ENCODE measurements at places on chromosomes 7 and 10. TPM values are rescaled to one million over a fixed set of nuclear protein-coding genes. Genes with fewer than 3 reads are reported as not detected.
A peak's percentile ranks its signal among the peaks of the same experiment; 100 is the strongest.

DNA sequence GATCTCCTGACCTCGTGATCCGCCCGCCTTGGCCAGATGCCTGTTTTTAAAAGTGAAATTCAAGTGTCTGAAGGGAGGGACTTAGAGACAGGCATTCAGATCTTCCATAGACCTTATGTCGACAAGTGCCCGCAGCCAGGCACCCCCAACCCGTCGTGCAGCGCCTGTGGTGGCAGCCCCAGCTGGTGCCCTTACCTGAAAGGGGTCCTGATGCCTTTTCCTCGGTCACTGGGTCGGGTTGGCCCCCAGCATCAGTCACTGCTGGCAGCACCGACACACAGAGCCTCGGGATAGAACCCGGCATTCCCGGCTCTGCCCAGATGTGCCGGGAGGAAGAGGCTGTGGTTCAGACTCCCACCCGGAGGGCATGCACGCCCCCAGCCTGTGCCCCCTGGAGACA, 23.3 kb downstream of the LRRC27 start:
- H3K4me3 ChIP-seq: no peak overlapping the region
- no peaks in the 10 kb centered on the region for H3K27me3 ChIP-seq
- no peaks in the 10 kb centered on the region for H3K4me1 ChIP-seq
- no peaks in the 10 kb centered on the region for H3K36me3 ChIP-seq
- DNase-seq: no peak

- DNase-seq: peak; percentile 80
- peak overlapping the region; percentile 91 for H3K27ac ChIP-seq
- H3K4me3 ChIP-seq: peak overlapping the region; percentile 57
- H3K36me3 ChIP-seq: no peaks in the 10 kb centered on the region
- H3K27me3 ChIP-seq: no peaks in the 10 kb centered on the region
These were observed 934 bp downstream of the PRTFDC1 start for GRCh38 chr10:24951201-24952142.

- H3K27ac ChIP-seq: no peak overlapping the region
- no peak for DNase-seq
- peaks cover 3% of the 10 kb centered on the region for H3K27me3 ChIP-seq
- H3K4me1 ChIP-seq: no peaks in the 10 kb centered on the region
- H3K4me3 ChIP-seq: no peak overlapping the region
- no peaks in the 10 kb centered on the region for H3K36me3 ChIP-seq
These were observed 86.2 kb downstream of the ITIH5 start for GRCh38 chr10:7580520-7580919.

DNA sequence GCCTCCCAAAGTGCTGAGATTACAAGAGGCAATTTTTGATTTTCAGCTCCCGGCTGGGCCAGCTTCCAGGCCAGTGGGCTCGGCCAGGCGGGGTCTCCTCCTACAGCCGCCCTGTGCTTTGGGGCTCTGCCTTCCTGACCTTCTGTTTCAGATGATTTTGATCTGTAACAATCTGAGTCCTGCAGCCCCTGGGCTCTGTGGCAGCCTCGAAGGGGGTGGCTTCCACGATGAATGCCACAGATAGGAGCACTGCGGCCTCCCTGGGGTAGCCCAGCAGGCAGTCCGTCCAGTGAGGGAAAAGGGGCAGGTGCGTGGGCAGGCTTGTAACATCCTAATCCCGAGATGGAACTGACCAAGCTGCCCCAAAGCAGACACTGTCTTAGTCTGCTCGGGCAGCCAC, 177.5 kb downstream of the DNAJB6 start:
- H3K36me3 ChIP-seq: no peaks in the 10 kb centered on the region
- H3K4me3 ChIP-seq: no peak overlapping the region
- no peaks in the 10 kb centered on the region for H3K4me1 ChIP-seq

DNA sequence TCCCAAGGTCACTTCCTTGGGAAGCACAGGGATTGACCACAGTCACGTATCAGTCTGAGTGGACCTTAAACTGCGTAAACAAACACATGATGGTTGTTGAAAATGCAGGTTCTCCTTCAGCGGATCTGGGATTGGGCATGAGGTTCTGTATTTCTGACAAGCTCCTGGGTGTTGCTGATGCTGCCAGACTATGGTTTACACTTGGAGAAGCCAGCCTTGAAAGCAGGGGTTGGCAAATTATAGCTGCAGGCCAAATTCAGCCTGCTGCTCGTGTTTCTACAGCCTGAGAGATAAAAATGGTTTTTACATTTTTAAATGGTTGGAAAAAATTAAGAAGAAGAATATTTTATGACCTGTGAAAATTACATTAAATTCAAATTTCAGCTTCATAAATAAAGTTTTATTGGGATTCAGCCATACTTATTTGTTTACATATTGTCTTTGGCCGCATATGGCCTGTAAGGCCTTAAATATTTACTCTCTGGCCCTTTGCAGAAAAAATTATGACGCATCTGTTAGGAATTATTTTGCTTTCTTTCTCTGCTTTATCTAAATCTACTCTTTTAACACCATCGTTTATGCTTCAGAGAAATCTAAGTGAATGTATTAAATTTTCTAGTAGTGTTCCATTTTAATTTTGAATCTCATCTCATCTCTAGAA, 109.6 kb downstream of the SH2D4B start:
- no peaks in the 10 kb centered on the region for H3K4me1 ChIP-seq
- no peaks in the 10 kb centered on the region for H3K36me3 ChIP-seq
- H3K27ac ChIP-seq: no peak overlapping the region
- H3K27me3 ChIP-seq: peaks cover 8% of the 10 kb centered on the region
- H3K4me3 ChIP-seq: no peak overlapping the region

GRCh38 chr7:114715907-114716306, 206.0 kb upstream of the MDFIC start:
- no peak overlapping the region for H3K4me3 ChIP-seq
- H3K36me3 ChIP-seq: no peaks in the 10 kb centered on the region
- H3K27ac ChIP-seq: no peak overlapping the region
- no peaks in the 10 kb centered on the region for H3K4me1 ChIP-seq

- no peaks in the 10 kb centered on the region for H3K27me3 ChIP-seq
- no peak overlapping the region for H3K27ac ChIP-seq
- peaks cover 8% of the 10 kb centered on the region for H3K4me1 ChIP-seq
- H3K36me3 ChIP-seq: no peaks in the 10 kb centered on the region
These were observed 71.9 kb downstream of the ELFN1 start for GRCh38 chr7:1741751-1742554.

GRCh38 chr7:8161364-8161828, 100.6 kb downstream of the ICA1 start:
- no peak overlapping the region for H3K27ac ChIP-seq
- H3K36me3 ChIP-seq: no peaks in the 10 kb centered on the region
- H3K4me3 ChIP-seq: no peak overlapping the region
- no peaks in the 10 kb centered on the region for H3K4me1 ChIP-seq
- H3K27me3 ChIP-seq: no peaks in the 10 kb centered on the region

- no peak for DNase-seq
- no peaks in the 10 kb centered on the region for H3K36me3 ChIP-seq
- H3K4me1 ChIP-seq: peaks cover 5% of the 10 kb centered on the region
- no peak overlapping the region for H3K27ac ChIP-seq
- no peak overlapping the region for H3K4me3 ChIP-seq
These were observed 60.4 kb upstream of the FGFR2 start for GRCh38 chr10:121658611-121659010.

- H3K4me3 ChIP-seq: no peak overlapping the region
- H3K27ac ChIP-seq: no peak overlapping the region
- H3K36me3 ChIP-seq: no peaks in the 10 kb centered on the region
- no peaks in the 10 kb centered on the region for H3K4me1 ChIP-seq
These were observed 18.4 kb upstream of the CCDC71L start for GRCh38 chr7:106679153-106679931.

DNA sequence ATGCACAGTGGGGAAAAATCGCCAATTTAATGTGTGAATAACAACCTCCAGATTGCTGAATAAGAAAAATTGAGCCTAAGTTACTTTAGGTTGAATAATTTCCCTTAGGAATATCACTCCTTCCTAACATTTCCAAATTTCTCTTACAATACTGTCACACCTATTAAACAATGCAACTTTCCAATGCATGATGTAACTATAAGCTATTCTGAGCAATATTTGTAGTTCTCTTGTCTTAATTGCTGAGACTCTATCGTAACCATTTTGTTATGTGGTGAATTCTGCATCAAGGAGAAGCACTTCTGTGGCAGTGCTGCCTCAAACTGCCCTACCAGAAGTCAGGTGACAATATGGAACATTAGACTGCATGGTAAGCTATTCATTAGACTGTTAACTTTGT, 386.7 kb upstream of the LRRN3 start:
- H3K4me3 ChIP-seq: no peak overlapping the region
- no peaks in the 10 kb centered on the region for H3K4me1 ChIP-seq
- H3K27ac ChIP-seq: no peak overlapping the region
- no peaks in the 10 kb centered on the region for H3K27me3 ChIP-seq
- H3K36me3 ChIP-seq: no peaks in the 10 kb centered on the region
- DNase-seq: no peak

DNA sequence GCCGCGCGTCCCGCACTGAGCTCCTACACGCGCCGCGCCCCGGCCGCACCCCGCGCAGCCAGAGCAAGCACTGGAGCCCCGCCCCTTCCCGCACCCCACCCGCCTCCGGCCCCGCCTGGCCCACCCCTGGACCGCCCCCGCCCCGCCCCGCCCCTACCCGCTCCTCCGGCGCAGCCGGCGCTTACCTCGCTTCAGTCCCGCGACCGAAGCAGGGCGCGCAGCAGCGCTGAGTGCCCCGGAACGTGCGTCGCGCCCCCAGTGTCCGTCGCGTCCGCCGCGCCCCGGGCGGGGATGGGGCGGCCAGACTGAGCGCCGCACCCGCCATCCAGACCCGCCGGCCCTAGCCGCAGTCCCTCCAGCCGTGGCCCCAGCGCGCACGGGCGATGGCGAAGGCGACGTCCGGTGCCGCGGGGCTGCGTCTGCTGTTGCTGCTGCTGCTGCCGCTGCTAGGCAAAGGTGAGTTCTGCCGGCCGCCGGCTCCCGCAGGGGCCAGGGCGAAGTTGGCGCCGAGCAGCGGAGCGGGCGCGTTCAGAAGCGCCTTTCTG, at the start of gene RET:
Gene RET, plus strand, starts transcription at position 194 of the 545 bp plus-strand sequence. Its CDS starts 190 bp downstream, at position 384.
- peak within 1 kb of the TSS; percentile 56 for H3K4me3 ChIP-seq
- H3K4me1 ChIP-seq: peaks cover 10% of the 10 kb centered on the region
- DNase-seq: peak; percentile 69
- H3K27me3 ChIP-seq: peaks cover 3% of the 10 kb centered on the region
- H3K36me3 ChIP-seq: no peaks in the 10 kb centered on the region

GRCh38 chr10:86192691-86193090, 173.9 kb downstream of the GRID1 start:
- peaks cover 23% of the 10 kb centered on the region for H3K27me3 ChIP-seq
- DNase-seq: no peak
- no peak overlapping the region for H3K27ac ChIP-seq
- no peaks in the 10 kb centered on the region for H3K4me1 ChIP-seq
- H3K4me3 ChIP-seq: no peak overlapping the region

DNA sequence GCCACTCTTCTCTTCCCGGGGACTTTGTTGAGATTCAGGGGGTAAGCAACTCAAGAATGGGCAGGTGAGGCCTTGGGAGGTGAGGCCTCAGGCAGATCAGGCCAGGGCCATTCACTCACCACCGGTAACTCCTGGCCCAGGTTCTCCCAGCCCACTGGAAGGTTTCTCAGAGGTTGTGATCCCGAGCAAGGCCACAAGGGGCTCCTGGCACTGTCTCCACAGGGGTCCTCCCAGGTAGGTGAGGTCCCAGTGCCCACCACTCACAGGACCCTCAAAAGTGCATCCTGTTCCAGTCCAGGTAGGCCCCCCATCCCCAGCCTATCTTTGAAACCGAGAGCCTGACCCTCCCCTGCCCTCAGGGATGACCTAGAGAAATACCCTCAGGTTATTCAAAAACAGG, 236.1 kb downstream of the BUB3 start:
- H3K27me3 ChIP-seq: no peaks in the 10 kb centered on the region
- H3K36me3 ChIP-seq: no peaks in the 10 kb centered on the region
- no peak for DNase-seq
- H3K27ac ChIP-seq: no peak overlapping the region
- H3K4me3 ChIP-seq: no peak overlapping the region

GRCh38 chr7:105934572-105935185, 28.4 kb upstream of the CDHR3 start:
- no peaks in the 10 kb centered on the region for H3K36me3 ChIP-seq
- H3K27ac ChIP-seq: no peak overlapping the region
- DNase-seq: peak; percentile 46
- no peak overlapping the region for H3K4me3 ChIP-seq
- H3K4me1 ChIP-seq: peaks cover 41% of the 10 kb centered on the region
- H3K27me3 ChIP-seq: no peaks in the 10 kb centered on the region

GRCh38 chr10:12459762-12460161, 110.4 kb downstream of the CAMK1D start:
- no peaks in the 10 kb centered on the region for H3K36me3 ChIP-seq
- peaks cover 25% of the 10 kb centered on the region for H3K4me1 ChIP-seq
- no peak overlapping the region for H3K4me3 ChIP-seq
- DNase-seq: no peak

Gene SYNPO2L
- total RNA-seq: not detected

Gene INSYN2A
- not detected for total RNA-seq

Gene NRP1
- total RNA-seq: 31.7 TPM

Gene CYP2C8
- not detected for total RNA-seq

Gene TFAM
- total RNA-seq: 113 TPM

Gene SP8
- total RNA-seq: not detected

Gene PNLIPRP1
- not detected for total RNA-seq

Gene CCDC71L
- total RNA-seq: 14.1 TPM
